ENCODE measurements at places on chromosomes 11 and 22.

- no peaks in the 10 kb centered on the region for H3K36me3 ChIP-seq
- DNase-seq, result no peak
- peaks cover 8% of the 10 kb centered on the region for H3K27me3 ChIP-seq
- H3K27ac ChIP-seq, result no peak overlapping the region
- H3K4me1 ChIP-seq, result peaks cover 6% of the 10 kb centered on the region
Measured at GRCh38 chr11:82680252-82680651, 53.4 kb downstream of the FAM181B start.

- peaks cover 37% of the 10 kb centered on the region for H3K36me3 ChIP-seq
- H3K27me3 ChIP-seq, result no peaks in the 10 kb centered on the region
- H3K4me3 ChIP-seq, result no peak overlapping the region
- H3K4me1 ChIP-seq, result peaks cover 8% of the 10 kb centered on the region
- H3K27ac ChIP-seq, result no peak overlapping the region
- no peak for DNase-seq
Measured at GRCh38 chr22:29992341-29993275, 87.7 kb upstream of the HORMAD2 start.

GRCh38 chr22:45009606-45010531 is at the start of gene PHF21B:
PHF21B (minus strand) TSS chr22:45010005; CDS start chr22:45009549, 456 bp downstream.
- peak within 1 kb of the TSS; percentile 44 for H3K27ac ChIP-seq
- DNase-seq, result no peak
- no peaks in the 10 kb centered on the region for H3K36me3 ChIP-seq
- peak within 1 kb of the TSS; percentile 82 for H3K4me3 ChIP-seq

DNA sequence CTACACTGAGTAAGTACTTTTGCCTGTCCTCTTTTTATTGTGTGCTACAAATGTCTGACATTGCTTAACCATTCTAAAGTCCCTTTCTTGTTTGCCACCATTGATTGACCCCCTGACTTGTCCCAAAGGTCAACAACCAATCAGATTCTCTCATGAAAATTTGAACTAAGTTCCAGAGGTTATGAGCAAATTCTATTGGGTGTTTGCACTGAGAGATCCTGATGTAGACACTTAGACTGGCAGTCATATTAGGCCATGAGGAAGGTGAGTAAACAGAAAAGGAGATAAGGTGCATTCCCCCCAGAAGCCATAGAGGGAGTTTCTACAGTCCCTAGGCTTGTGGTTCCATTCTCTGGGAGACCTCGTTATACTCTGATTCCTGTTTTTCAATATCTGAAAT is 101.3 kb upstream of the E2F8 start:
- H3K4me3 ChIP-seq, result no peak overlapping the region
- peaks cover 5% of the 10 kb centered on the region for H3K4me1 ChIP-seq
- H3K27ac ChIP-seq, result no peak overlapping the region
- DNase-seq, result no peak
- peaks cover 53% of the 10 kb centered on the region for H3K27me3 ChIP-seq

GRCh38 chr22:24112188-24112587 is 69.1 kb upstream of the SUSD2 start:
- H3K27me3 ChIP-seq, result no peaks in the 10 kb centered on the region
- peaks cover 82% of the 10 kb centered on the region for H3K36me3 ChIP-seq
- no peak for DNase-seq
- peaks cover 10% of the 10 kb centered on the region for H3K4me1 ChIP-seq

GRCh38 chr11:78641541-78641940 is 66.9 kb upstream of the NARS2 start:
- DNase-seq, result no peak
- H3K4me1 ChIP-seq, result peaks cover 54% of the 10 kb centered on the region
- no peak overlapping the region for H3K27ac ChIP-seq

DNA sequence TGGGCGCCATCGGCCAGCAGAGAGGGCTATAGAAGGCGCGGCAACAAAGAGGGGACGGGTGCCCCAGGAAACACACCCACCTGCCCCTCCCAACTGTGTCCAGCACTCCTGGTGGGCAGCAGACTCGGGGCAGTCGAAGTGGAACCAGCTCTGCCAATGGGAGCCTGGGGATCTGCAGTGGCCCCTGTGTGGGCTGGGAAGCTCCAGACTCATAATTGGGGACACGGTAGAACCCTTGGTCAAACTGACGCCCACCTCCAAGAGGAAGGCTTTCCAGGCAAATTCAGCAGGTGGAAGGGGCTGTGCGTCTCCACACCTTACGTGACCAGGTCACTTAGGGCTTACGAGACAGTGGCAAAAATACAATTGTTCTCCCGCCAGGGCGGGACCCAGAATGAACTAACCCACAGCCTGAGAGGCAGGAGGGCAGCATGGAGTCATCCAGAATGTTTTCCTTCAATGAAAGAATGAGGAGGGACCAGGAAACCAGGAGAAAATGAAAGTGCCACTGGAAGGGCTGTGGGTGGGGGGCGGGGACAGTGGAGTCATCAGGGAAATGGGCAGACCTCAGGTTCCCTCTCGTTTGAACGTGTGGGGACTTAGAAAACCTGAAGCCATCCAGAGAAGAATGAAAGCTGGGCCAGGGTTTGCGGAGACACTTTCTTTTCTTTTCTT is 53.2 kb upstream of the SHANK2 start:
- H3K4me3 ChIP-seq, result no peak overlapping the region
- no peaks in the 10 kb centered on the region for H3K4me1 ChIP-seq
- DNase-seq, result no peak

DNA sequence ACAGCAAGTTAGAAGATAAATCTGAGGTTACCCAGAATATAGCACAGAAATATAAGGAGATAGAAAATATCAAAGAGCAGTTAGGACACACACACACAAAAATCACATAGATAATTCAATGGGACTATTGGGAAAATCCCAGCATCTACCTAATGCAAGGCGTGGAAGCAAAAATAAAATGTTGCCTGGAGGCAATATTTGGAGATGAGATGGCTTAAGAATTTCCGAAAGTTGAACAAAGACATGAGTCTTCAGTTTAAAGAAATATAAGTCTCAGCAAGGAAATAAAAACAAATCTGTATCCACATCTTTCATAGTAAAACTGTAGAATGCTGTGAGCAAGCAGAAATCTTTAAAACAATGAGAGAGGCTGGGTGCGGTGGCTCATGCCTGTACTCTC is 29.5 kb upstream of the ACR start:
- no peak overlapping the region for H3K27ac ChIP-seq
- no peak for DNase-seq
- H3K4me3 ChIP-seq, result no peak overlapping the region
- no peaks in the 10 kb centered on the region for H3K27me3 ChIP-seq
- no peaks in the 10 kb centered on the region for H3K4me1 ChIP-seq
- no peaks in the 10 kb centered on the region for H3K36me3 ChIP-seq

DNA sequence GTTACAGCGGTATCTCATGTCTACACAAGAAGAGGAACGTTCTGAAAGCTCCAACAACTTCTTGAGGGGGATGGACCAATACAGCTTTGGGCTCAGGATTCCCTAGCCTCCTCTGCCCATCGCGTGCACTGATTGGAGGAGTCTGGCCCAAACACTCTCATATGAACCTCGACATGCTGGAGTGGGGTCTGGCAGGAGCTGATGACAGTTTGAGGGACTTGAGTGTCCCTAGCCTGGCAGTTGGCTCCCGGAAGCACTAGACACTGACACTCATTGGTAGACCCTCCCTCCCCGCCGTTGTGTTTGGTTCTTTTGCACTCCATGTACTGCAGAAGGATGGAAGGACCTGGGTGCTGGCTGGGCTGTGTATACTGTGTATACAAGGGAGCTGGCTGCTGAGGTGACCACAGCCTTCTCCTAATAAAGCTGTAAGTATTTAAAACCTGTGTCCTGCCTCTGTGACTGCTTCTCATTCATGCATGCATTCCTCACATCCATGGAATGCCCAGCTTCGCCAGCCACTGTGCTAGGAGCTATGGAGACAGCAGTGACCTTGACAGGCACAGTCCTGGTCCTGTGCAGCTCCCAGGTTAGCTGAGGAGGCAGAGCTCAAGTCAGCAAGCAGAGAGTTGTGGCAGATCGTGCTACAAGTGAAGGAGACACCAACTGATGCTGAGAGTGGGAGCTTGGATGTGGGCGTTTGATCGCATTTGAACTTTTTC is 27.9 kb downstream of the ADAMTS15 start:
- no peaks in the 10 kb centered on the region for H3K36me3 ChIP-seq
- H3K27ac ChIP-seq, result no peak overlapping the region
- H3K27me3 ChIP-seq, result no peaks in the 10 kb centered on the region
- H3K4me3 ChIP-seq, result no peak overlapping the region
- no peak for DNase-seq

DNA sequence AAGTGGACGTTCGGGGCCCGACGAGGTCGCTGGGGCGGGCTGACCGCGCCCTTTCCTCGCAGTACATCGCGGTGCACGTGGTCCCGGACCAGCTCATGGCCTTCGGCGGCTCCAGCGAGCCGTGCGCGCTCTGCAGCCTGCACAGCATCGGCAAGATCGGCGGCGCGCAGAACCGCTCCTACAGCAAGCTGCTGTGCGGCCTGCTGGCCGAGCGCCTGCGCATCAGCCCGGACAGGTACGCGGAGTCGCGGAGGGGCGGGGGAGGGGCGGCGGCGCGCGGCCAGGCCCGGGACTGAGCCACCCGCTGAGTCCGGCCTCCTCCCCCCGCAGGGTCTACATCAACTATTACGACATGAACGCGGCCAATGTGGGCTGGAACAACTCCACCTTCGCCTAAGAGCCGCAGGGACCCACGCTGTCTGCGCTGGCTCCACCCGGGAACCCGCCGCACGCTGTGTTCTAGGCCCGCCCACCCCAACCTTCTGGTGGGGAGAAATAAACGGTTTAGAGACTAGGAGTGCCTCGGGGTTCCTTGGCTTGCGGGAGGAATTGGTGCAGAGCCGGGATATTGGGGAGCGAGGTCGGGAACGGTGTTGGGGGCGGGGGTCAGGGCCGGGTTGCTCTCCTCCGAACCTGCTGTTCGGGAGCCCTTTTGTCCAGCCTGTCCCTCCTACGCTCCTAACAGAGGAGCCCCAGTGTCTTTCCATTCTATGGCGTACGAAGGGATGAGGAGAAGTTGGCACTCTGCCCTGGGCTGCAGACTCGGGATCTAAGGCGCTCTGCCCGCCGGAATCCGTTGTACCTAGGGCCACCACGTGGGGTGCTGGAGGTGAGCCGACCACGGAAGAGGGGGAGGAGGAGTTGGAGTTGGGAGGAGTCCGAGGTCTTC is 771 bp downstream of the MIF start:
- peak; percentile 67 for DNase-seq
- peaks cover 15% of the 10 kb centered on the region for H3K4me1 ChIP-seq
- H3K4me3 ChIP-seq, result peak overlapping the region; percentile 96
- H3K36me3 ChIP-seq, result peaks cover 58% of the 10 kb centered on the region
- H3K27ac ChIP-seq, result peak overlapping the region; percentile 99

DNA sequence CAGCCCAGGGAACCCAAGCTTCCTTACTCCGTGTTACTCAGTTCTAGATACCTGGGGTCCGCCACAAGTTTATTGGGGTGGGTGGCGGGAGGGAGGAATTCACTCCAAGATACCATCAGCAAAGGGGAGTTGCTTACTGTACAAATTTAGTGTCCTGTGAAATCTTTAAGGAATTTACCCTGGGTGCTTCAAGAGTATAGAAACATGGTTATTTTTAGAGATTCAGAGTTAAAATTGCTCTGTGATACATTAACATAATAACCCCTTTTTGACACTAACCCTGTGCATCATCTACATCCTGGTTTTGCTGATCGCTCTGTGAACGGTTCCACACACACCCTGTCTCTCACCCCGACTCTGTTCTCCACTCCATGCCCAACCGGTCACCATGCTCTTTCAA is 18.9 kb upstream of the LYVE1 start:
- H3K4me3 ChIP-seq, result no peak overlapping the region
- DNase-seq, result no peak
- H3K36me3 ChIP-seq, result no peaks in the 10 kb centered on the region

DNA sequence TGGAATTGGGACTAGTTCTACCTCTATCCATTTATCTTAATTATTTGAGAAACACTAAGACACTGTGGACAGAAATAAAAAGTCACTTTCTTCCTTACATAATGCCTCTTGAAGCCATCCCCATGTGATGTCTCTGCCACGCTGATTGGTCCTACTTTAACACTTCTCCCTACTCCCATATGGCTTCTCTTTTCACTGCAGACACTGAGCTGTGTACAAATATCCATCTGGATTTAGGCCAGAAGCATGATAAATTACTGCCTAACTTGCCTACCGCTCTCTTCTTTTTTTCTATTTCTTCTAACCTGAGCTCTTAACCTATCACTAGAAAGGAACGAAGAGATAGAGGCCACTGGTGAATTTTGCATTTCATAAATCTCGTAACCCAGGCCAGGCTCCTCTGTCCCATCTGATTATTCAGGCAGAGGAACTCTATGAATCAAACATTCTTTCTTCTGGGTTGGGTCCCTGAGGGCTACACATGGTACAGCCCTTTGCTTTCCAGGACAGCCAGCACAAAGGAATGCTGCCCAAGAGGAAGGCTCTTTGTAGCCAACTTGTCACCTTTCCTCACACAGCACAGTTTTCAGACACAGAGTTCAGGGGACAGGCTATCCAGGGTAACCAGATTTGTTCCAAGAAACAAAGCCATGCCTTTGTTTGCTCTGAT is 878.5 kb upstream of the LRRC4C start:
- no peaks in the 10 kb centered on the region for H3K36me3 ChIP-seq
- no peak overlapping the region for H3K4me3 ChIP-seq
- H3K4me1 ChIP-seq, result no peaks in the 10 kb centered on the region
